ENCODE measurements at places on chromosomes 11 and 22. TPM values are rescaled to one million over a fixed set of nuclear protein-coding genes. Genes with fewer than 3 reads are reported as not detected.

DNA sequence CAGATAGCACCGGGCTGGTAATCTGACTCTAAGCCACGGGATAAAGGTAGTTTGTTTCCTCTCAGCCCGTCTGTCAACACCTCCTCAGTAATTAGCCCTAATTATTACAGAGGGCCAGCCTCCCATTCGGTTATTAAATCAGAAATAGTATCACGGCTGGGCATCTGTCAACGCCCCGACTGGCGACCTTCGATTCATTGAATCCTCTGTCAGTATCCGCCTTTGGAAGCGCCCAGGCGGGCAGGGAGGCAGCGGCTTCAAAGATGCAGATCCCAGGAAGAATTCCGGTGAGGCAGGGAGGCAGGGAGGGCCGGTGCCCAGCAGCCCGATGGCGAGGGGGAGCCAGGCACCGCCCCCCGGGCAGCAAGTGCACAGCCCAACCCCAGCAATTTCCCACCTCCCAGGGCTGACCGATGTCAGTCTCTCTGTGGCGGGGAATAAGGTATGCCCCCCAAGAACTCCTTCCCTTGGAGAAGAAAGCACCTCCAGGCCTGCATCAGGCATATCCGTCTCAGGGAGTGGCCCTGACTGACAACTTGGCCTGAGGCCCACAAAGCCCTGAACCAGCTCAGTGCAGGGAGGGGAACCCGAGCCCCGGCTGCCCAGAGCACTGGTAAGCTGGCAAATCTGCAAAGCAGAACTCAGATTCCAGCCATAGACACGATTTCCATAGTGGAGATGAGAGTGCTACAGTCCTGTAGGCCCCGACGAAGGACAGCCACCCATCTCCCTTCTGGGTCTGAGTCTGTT, 11.4 kb downstream of the GNB1L start:
- no peak for DNase-seq

DNA sequence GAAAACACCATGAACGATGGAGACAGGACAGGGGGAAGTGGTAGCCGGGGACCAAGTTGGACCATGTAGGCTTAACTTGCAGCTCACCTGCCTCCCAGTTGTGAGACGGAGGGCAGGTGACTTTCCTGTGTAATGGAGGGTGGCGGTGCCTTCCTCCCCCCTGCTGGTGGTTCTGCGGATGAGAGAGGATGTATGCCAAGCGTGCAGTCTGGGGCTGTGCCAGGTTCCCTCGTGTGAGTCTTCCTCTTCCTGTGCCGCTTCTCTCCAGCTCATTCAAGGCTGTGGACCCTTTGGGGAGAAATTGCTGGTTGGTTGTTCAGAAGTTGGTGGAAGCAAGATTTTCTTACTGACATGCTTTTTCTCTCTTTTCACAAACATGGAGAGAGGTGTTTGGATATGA, 35.1 kb downstream of the MPPED1 start:
- DNase-seq: no peak

DNA sequence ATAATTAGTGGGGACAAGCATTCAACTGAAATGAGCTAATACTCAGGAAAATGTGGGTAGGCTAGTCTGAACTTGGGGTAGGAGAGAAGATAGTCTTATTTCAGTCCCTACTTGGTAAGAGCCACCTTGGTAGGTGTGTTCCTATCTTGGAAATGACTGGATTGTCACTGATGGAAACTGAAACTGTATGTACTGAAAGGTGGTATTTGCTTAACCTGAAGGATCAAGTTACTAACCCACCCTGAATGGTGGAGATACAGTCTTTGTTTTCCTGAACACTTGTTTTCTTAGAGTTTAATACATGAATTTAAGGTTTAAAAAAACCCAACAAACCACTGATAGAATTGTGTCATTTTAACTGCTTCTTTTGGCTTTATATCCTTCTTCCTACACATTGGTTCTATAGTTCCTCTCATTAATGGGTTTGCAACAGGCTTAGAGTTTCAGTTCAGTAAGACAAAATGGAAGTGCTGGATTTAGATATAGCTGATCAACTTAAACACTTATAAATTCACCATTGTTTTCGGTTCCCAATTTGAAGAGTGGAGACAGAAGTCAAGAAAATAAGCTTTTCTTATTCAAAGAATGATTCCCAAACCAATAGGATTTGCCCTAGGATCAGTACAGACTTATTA, 4.2 kb downstream of the FAR1 start:
- no peak for DNase-seq

- no peak for DNase-seq
Measured at GRCh38 chr11:32752001-32752400, 42.5 kb downstream of the CCDC73 start.

DNA sequence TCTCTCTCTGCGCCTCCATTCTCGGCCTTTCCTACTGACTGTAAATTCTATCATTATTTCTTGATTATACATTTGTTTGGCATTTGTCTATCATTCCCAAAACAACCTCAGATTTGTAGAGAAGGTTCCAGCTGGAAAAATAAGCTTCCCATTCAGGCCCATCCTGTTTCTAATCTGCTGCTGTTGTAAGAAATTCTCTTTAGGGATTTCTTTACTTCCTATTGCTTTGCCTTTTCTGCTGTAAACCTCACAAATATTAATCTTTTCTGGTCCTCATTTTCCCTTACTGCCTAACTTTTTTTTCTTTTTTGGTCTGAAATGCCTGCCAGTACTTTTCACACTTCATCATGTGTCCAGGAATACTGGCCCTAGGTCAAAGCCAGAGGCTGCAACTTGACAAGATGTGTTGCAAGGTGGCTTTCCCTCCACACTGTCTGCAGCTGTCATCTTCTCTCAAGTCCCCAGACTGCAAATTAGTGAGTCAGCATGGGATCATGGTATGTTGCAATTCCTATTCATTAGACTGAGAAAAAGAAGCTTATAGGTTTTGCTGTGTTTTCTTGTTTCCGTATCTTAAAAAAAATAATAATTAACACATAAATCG, 858.7 kb upstream of the CHORDC1 start:
- DNase-seq: peak; percentile 79

GRCh38 chr11:111352231-111352746, 26.8 kb downstream of the POU2AF1 start:
- no peak for DNase-seq

DNA sequence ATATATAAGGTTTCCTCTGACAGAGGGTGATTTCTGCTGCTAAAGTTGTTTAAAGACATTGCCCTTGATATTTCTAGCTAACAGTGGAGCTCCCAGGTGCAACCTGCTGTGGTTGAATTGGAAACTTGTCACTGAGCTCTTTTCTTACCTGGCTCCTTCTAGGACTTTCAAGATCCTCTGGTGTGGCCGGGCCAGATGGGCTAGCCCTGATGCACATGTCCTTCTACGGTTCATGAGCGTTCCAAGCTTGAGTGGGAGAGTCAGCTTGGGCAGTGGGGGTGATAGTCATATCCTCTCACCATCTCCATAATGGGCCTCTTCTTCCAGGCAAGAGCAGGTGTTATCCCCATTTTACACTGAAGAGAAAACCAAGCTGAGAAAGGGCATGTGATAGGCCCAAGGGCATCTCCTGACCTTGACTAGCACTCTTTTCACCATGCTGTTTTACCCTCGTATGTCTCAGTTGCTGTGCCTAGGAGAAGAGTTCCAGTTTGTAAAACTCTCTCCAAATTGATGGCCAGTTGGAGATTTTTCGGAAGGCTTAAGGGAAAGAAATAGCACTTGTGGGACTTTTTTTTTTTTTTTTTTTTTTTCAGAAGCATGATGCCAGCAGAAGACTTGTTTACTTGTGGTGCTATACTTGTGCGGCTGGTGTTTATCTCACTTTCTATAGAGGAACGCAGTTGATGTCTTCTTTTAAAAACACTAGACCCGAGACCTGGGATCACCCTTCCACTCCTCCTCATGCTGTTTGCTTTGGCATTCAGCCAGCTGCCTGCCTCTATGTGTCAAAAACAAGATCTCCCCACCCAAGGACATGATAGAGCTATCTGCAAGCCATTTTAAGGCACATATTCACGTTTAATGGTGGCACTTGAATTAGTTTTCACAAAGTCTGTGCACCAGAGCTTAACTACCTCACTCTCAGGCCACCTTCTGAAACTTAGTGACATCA, 32.6 kb downstream of the TEAD1 start:
- DNase-seq: no peak

DNA sequence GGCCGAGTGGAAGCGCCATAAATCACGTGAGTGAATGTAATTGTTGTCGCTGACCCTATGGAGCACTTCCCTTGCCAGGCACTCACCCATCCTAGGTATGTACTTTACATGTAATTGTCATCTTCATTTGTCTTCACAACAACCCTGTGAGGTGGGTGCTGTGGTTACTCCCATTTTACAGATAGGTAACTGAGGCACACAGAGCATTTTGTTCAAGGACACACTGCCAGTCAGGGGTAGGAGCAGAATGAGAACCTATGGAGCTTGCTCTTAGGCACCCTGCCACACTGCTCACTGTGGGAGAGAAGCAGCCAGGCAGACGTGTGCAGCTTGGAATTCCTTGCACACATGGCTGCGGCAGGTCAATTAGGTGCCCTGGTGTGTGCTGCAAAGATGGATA, 785 bp upstream of the EFCAB6 start:
- DNase-seq: no peak

DNA sequence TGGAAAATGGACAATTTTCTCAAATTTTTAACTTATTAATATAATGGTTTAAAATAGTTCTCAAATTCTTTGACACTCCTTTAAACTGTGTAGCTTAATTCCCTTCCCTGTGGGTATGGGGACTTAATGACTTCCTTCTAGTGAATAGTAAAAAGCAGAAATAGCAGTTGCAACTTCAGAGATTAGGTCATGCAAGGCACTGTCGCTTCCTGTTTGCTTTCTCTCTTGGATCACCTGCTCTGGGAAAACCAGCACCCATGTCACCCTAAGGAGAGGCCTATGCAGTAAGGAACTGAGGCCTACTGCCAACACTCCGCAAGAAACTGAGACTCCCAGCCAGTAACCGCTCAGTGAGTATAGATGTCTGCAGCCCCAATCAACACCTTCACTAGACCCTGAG, 5.5 kb upstream of the PANX3 start:
- no peak for DNase-seq

GRCh38 chr22:38881464-38881871, 9.5 kb upstream of the CBX6 start:
- DNase-seq: no peak

DNA sequence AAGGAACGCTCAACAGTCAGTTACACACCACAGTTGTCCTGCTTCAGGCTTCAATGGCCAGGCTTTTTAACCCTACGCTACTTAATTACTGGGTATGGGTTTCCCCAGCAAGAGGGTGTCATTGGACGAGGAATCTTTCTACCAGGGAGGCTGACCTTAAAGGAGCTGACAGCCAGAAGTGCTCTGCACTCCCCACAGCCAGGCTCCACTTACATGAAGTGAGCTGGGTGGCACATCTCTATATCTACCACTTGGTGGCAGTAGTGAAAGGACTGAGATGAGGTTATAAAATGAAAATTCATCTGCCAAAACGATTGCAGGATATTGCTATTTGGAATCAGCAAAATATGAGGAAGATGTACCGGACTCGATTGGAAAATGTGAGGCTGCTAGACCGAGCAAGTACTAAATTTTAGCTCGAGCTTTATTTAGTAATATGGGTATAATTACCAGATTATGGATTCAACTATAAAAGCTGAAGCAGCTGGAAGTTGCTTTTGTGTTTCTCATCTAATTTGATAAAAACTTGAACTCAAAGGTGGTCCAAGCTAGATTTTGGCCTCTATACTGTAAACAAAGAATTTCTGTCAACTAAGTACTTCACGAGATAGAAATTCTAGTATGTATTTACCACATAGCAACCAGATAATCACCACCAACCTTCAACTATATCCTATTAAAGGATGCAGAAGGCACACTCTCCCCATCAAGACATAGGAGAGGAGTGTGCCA, 53.9 kb upstream of the CEP126 start:
- DNase-seq: peak; percentile 84

- no peak for DNase-seq
Measured at GRCh38 chr11:15991215-15991614, 365.1 kb downstream of the SOX6 start.

DNA sequence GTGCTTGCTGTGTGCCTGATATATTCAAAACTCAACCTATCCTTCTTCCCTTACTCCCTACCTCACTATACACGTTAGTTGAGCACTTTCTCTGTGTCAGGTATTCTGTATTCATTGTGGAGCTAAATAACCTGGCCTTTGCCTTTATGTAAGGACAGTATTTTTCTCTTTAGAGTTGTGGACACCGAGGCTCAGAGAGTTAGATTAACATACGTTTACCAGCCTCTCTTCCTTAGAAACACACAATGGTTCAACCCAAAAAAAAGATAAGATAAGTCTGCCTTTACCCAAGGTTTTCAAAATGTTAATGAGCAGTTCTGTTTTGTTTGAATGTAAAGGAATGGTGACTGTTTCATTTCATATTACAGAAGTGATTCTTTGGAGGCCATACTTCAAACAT, 45.0 kb downstream of the CBL start:
- DNase-seq: no peak

- DNase-seq: no peak
Measured at GRCh38 chr11:93063086-93063485, 93.6 kb downstream of the MTNR1B start.

DNA sequence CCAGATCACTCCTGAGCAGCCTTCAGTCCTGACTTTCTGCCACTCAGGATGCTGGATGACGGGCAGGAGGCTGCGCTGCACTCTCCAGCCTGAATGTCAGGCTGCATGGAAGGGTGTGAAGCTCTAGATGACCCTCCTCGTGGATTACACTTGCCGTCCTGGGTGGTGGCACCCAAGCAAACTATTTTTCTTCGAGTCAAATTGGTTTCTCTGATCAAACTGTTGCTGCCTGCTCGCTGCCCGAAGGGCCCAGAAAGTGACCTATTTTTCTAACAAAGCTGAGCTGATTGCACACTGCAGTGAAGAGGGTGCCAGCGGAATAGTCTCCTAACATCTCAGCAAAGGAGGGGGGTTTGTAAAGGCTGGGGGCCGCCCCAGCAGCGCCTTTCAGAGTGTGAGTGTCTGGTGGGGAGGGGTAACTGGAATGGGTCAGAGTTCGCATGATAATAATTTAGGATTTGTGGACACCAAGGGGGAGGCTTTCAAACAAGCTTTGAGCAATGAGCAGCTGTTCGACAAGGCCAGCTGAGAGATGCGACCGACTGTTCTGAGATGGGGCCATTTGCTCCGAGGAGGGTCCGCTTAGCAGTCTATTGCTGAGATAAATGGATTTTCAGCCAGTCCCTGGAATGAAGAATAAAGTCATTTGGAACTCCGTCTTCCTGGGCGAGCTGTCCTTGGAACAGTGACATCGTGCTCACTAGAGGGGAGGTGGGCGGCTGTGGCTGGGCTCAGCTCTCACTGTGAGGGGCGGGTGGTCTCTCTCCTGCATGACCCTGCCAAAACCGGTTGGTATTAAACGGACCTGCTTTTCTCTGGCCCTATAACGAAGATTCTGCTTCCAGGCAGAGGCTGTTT, 537.6 kb downstream of the BRD1 start:
- DNase-seq: no peak

- peak; percentile 61 for DNase-seq
Measured at GRCh38 chr22:39292561-39293074, 26.8 kb downstream of the RPL3 start.

Gene OR52I2
- not detected for total RNA-seq

Gene ZNF143
- 22.3 TPM for total RNA-seq

Gene MPZL3
- total RNA-seq: 26.1 TPM

Gene MFRP
- total RNA-seq: 0.10 TPM

Gene PPARA
- 24.2 TPM for total RNA-seq

Gene BTBD18
- not detected for total RNA-seq

Gene MSANTD2
- total RNA-seq: 15.2 TPM

Gene SPTBN2
- total RNA-seq: 73.2 TPM

Gene IL17REL
- not detected for total RNA-seq

Gene OR5P2
- total RNA-seq: not detected

Data from skin of body (tissue), 3 donors.